ENCODE measurements at places on chromosomes 12 and 14.

- no peak for DNase-seq
Observed at GRCh38 chr12:66877925-66878324, 199.0 kb upstream of the GRIP1 start.

GRCh38 chr14:23005451-23006187 is 4.3 kb downstream of the C14orf93 start:
- DNase-seq: no peak

- no peak for DNase-seq
Observed at GRCh38 chr14:92567173-92567725, 53.7 kb downstream of the RIN3 start.

DNA sequence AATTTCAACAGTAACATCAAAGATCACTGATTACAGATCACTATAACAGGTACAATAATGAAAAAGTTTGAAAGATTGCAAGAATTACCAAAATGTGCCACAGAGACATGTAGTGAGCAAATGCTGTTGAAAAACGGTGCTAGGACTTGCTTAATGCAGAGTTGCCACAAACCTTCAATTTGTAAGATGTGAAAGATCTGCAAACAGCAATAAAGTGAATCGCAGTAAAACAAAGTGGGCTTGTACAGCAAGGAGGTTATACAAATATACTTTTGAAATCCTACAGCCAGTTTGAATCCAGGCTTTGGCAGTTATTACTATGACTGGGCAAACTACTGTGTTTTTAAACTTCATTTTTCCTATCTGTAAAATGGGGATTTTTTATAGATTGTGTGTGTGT is 1.0 kb upstream of the PLEKHA5 start:
- DNase-seq: no peak

- DNase-seq: no peak
Observed at GRCh38 chr14:93803408-93804318, 15.4 kb upstream of the PRIMA1 start.

DNA sequence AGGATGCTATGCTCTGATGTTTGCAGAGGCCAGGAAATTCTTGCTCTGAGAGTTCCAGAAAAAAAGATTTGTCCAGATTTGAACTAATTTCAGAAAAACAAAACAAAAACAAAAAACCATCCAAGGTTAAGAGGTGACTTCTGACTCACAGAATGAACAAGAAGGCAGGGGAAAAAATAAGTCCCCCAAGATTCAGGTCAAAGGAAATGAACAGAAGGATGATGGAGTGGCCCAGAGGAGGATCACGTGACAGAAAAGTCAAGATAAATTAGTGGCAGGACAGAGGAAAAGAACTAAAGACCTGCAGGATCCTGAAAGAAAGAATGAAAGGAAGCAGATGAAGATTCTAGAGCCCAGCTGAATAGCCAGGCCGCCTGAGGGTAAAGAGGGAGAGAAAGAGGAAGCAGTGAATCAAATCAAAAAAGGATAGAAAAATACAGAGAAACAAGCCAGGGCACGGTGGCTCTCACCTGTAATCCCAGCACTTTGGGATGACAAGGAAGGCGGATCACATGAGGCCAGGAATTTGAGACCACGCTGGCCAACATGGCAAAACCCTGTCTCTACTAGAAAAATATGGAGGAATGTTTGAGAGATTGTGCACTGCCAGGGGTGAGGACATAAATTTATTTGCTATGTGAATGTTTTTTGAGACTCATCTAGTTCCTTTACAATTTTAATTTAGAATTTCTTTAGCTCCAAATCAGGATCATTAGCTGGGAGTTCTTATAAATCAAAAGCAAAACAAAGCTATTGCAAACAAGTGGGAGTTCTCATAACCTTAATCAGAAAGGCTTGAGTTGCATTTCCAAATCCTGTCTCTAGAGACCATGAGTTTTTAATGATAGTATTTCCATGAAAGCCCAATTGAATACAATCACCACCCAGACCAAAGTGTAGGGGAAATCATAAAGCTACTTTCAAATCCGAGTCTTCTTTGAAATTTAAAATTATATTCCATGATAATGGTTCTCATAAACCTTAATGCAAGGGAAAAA is 217.1 kb upstream of the PLEKHG7 start:
- no peak for DNase-seq

GRCh38 chr14:64266239-64266638 is 27.9 kb downstream of the ESR2 start:
- DNase-seq: no peak

DNA sequence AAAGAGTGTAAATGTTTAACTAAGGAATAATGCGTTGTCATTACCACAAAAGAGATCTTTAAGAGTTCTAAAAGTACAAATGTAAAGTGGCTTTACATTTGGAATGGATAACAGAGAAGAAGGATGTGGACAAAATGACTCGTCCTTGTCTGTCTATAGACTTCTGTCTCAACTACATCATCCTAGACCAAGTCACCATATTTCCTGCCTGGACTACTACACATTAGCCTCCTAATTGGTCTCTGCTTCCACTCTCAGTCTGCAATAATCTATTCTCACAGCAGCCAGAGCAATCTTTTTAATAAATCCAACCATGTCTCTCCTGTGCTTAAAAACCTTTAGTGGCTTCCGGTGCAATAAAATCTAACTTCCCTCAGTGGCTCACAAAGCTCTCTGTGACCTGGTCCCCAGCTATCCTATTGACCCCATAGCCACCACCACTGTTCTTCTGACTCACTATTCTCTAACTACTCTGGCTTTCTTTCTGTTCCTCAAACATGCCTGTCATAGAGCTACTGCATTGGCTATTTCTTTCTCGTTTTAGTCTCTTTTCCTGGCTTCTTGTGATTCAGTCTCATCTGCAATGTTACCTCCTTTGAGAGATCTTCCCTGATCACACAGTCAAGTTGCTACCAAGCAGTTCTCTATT is 91.1 kb downstream of the MYF5 start:
- DNase-seq: no peak

DNA sequence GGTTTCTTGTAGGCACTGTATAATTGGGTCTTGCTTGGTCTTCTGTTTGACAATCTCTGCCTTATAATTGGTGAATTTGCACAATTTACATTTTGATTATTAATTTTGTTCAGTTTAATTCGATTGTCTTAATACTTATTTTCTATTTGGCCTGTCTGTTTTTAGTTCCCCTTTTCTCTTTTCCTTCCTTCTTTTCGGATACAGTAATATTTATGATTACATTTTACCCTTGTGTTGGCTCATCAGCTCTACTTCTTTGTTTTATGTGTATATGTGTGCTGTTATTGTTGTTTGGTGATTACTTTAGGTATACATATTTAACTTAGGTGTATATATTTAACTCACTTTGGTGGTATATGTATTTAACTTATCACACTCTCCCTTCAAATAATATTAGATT is 12.8 kb upstream of the BEGAIN start:
- no peak for DNase-seq

DNA sequence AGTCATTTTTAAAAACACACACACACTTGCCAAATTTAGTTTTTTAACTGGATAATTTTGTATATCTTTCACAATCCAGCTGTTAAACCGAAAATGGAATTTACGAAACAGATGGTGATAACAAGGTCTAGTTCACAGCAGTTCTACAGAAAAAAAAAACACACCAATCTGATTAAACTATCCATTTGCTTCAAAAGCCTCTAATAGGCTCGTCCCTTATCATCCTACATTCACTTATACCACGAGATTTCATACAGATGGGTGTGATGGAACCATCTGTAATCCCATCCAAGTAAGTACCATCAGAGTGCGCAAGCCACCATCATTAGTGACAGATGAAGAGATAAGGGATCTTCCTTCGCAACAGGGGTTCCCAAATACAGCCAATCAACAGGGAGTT is 20.1 kb downstream of the GCH1 start:
- no peak for DNase-seq

Measured in activated naive CD4-positive, alpha-beta T cell treated with anti-CD3 and anti-CD28 coated beads for 36 hours (primary cell).